DMS53 (cell line): ENCODE measurements at places on chromosomes 7 and 10.

GRCh38 chr7:102028206-102028826 lies 210.9 kb downstream of the CUX1 start:
- no peak for DNase-seq

DNA sequence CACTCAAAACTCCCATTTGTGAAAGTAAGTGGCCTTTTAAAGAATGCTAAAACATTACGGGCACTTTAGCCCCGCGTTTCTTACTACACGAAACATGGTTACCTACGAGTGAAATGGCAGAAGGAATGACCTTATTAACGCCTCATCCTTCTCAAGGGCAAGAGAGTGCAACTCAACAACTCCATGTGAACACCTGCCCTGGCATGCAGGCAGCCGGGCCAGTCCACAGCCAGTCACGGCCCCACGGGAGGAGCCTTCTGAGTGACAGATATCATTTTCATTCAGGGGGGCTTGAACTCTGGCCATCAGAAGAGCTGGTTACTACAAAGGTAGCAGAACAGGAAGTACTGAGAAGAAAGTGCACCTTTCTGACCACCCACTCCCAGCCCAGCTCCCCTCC lies 236.1 kb downstream of the PTPRN2 start:
- DNase-seq, result no peak

GRCh38 chr7:22445140-22445743 lies 54.7 kb downstream of the STEAP1B start:
- peak; percentile 99 for DNase-seq

GRCh38 chr10:79436066-79436849 lies 9.2 kb downstream of the ZCCHC24 start:
- no peak for DNase-seq

- no peak for DNase-seq
Measured at GRCh38 chr10:132814469-132814856, 28.5 kb upstream of the NKX6-2 start.

DNA sequence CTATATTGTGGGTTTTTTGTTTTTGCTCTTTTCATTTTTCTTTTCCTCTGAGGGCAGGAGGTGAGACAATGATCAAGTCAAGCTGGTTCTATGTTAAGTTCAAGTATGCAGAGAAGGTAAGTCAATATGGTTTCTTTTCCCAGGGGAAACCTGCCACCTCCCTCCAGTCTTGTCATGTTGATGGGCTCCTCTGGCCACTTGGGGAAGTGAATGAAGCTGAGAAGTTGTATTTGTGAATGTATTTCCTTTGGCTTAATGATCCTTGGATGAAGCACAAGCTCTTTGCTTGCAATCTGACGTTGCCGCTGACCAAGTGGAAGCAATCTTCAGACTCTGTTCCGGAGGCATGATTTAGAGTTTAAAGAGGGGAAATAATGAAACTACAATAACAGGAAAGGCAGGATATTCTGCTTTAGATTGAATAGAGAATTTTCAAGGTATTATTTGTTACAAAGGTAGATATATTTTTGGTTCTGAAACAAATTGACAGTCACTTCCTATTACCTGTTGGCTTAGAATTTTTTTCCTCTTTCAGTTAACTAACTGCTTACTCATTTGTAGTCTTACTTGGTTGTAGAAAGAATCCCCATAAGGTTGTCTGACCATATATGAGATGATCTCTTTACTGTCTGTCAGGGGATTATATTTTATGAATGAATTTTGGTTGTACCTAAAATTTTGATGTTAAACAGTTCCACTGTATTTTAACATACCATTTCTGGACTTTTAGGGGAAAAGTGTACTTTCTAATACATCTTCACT lies 369.6 kb downstream of the AUTS2 start:
- no peak for DNase-seq

- DNase-seq, result no peak
Measured at GRCh38 chr7:150511048-150511447, 3.6 kb upstream of the GIMAP7 start.

GRCh38 chr10:29857843-29858701 lies 201.3 kb downstream of the JCAD start:
- peak; percentile 79 for DNase-seq

GRCh38 chr7:130314305-130314704 lies 21.3 kb downstream of the CPA4 start:
- DNase-seq, result no peak

GRCh38 chr10:109207361-109207760 lies 716.0 kb downstream of the XPNPEP1 start:
- DNase-seq, result no peak

GRCh38 chr10:7915923-7916536 lies 97.7 kb downstream of the TAF3 start:
- DNase-seq, result peak; percentile 30

GRCh38 chr7:41416208-41416595 lies 286.7 kb downstream of the INHBA start:
- DNase-seq, result no peak

- peak; percentile 100 for DNase-seq
Measured at GRCh38 chr7:95867309-95867708, 95.0 kb downstream of the DYNC1I1 start.

DNA sequence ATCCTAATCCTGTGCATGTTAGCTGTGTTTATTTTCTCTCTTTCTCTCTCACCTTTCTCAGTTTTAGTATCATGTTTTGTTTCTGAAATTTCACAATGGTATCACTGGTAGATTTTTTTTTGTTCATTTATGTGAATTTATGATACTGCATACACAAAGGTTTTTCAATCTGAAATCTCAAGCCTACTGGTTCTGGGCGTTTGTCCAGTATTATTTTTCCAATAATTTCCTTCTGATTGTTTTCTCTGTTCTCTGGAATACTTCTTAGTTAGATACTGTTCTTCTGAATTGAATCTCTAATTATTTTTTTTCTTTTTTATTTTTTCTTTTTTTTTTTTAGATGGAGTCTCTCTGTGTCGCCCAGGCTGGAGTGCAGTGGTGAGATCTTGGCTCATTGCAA lies 96.2 kb upstream of the TMEM72 start:
- no peak for DNase-seq

- DNase-seq, result peak; percentile 96
Measured at GRCh38 chr10:84340187-84340586, 11.8 kb downstream of the CCSER2 start.

DNA sequence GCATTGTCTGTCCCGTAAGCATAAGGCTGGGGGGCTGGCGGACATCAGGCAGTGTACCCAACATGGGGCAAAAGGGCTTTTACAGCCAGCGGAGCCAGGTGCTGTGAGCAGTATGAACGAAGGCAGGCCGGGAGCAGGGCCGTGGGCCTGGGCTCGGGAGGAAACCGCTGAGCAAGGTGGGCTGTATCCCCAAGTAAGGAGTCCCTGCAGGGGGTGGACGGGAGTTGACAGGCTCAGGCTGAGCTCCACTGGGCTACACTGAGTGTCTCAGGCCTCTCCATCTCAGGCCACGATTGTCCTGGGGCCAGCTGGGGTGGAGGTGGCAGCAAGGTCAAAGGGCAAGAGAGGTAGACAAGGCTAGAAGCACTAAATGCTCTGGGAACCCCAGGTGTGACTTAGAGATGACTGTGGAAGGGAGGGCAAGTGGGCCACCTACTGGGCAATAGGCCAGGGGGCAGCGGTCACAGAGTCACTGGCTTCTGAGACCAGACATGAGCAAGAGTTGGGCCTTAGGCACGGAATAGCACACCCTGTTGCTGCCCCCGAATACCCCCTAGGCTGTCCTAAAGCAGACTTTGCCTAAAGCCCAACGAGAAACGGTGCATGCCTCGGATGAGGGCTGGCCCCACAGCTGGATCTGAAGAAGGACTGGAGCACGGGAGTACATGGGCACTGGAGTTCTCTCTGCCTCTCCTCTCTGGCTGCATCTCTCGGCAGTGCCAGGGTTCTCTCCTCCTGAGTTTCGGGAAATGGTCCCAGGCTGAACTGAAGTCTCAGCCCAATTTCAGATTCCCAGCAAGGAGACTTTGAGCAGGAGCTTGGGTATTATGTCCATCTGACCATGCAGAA lies 10.8 kb upstream of the RAMP3 start:
- DNase-seq, result peak; percentile 17

- DNase-seq, result no peak
Measured at GRCh38 chr7:41576166-41576565, 126.7 kb downstream of the INHBA start.

GRCh38 chr7:128727239-128727638 lies 11.9 kb upstream of the CALU start:
- DNase-seq, result no peak

DNA sequence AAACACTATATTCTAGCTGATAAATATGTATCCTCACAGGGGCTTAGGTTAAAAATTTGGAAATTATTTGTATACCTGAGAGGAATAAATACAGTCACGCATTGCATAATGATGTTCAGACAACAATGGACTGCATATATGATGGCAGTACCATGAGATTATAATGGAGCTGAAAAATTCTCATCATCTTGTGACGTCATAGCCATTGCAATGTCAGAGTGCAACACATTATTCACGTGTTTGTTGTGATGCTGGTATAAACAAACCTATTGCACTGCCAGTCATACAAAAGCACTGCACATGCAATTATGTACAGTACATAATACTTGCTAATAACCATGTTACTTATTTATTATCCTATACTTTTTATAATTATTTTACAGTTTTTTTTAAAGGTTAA lies 31.4 kb downstream of the STEAP1B start:
- DNase-seq, result peak; percentile 67

DNA sequence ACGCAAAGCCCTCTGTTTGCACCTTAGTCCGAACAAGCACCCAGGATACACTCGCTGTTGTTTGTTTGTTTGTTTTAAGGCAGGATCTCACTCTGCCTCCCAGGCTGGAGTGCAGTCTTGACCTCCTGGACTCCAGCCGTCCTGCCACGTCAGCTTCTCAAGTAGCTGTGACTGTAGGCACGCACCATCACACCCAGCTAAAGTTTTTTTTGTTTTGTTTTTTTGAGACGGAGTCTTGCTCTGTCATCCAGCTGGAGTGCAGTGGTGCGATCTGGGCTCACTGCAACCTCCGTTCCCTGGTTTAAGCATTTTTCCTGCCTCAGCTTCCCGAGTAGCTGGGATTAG lies 76.8 kb downstream of the CTBP2 start:
- DNase-seq, result peak; percentile 13

DNA sequence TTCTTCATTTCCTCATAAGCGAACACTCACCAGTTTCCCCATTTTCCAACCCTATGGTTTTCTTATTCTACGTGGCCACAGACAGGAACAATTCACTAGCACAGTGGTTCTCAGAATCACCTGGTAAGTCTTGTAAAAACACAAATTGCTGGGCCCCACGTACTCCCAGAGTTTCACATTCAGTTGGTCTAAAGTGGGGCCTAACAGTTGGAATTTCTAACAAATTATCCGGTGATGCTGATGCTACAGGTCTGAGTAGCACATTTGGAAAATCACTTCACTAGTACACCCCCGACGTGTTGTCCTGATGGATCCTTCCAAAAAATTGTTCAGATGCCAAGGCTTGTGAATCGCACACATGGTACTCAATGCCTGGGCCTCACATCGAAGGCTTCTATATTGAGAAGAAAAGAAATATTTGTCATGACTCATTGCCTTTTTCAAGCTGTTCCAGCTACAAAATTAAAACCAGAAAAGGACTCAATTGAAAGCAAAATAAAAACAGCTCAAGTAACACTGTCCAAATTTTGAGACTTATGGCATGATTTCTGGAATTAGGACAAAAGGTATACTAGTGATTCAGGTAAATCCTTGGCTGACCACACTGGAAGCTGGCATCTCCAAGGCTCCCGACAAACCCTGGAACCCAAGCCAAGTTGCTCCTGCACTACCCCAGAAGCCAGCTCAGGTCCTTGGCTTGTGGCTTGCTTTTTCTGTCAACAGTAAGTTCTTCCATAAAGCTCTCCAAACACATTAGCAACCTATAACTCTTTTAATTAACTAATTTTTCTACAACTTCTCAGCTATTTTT lies 12.9 kb upstream of the VIM start:
- peak; percentile 26 for DNase-seq

- no peak for DNase-seq
Measured at GRCh38 chr7:131879424-131879823, 323.0 kb upstream of the PODXL start.

DNA sequence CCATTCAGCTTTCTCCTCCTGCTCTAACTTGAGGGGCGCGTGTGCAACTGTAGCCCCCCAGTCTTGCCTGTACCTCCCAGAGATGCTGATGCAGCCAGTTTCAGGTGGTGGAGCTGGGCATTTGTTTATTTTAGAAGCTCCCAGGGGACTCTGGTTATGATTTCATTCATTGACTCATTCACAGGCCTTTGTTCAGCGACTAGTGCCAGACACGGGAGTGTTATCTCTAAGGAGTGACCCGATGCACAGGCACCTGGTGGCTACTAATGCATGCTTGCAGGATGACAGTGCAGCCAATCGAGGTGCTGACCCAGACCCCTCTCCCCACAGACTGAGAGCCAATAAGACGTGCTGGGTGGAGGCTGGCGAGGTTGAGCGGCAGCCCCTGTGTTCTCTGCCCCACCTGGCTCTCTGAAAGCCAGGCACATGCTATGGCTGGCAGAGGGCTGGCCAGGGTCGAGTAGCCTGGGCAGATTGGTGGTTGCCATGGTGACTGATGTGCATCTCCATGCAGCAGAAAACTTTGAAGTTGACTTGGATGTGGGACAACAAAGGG lies 19.7 kb upstream of the SLC18A2 start:
- peak; percentile 60 for DNase-seq

GRCh38 chr10:113459626-113460280 lies 93.1 kb upstream of the HABP2 start:
- no peak for DNase-seq

DNA sequence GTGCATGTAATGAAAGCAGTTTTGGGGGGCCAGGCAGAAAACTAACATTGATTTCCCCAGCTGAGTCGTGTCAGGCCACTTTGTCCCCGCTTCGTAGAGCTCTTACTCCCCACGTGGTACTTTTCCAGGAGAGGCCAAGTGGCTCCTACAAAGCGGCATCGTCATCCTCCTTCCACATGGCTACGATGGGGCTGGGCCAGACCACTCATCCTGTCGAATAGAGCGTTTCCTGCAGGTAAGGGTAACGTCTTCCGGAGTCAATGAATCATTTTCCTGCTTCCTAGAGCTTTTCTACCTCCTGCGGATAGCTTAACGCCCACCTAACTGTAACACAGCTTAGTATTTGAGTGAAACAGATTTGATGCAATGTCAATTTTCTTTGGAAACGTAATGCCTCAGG lies 21.7 kb upstream of the SEC61A2 start:
- no peak for DNase-seq

DNA sequence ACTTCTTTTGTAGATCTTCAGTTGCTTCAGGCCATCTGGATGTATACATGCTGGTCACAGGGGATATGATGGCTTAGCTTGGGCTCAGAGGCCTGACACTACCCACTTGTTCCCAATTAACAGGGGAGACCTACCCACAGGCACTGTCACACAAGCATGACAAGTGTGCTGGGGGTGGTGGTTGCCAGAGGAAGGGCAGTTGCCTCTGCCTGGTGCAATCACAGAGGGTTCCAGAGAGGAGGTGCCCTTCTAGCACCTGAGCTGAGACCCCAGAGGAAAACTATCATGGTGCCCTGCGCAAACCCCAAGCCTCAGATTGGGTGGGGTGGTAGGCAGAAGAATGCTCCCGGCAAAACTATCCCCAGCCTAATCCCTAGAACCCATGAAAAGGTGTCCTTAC lies 65.6 kb upstream of the NANOS1 start:
- no peak for DNase-seq

- no peak for DNase-seq
Measured at GRCh38 chr10:46235705-46236545, 50.9 kb upstream of the ANTXRL start.

GRCh38 chr7:123864012-123864411 lies 19.0 kb downstream of the HYAL4 start:
- DNase-seq, result no peak
